Coronary artery (tissue), 2 donors: ENCODE measurements at places on chromosomes 7 and 10.

DNA sequence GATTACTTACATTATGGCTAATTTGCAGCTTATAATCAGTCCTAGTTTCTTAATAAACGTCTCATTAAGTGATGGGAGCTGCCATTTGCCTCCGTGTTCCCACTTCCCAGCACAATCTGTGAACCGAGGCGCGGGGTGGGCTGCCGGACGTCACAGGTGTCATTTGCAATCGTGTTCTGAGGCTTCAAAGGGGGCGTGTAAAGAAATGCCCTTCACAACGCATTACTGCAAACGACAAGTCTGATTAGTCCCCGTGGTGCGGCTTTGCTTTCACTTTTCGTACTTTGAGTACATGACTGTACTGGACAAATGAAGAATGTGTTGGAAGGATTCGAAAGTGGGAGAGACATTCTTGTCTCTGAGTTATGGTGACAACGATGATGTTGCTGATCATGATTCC is 614.2 kb upstream of the ADARB2 start:
- no peak for DNase-seq

DNA sequence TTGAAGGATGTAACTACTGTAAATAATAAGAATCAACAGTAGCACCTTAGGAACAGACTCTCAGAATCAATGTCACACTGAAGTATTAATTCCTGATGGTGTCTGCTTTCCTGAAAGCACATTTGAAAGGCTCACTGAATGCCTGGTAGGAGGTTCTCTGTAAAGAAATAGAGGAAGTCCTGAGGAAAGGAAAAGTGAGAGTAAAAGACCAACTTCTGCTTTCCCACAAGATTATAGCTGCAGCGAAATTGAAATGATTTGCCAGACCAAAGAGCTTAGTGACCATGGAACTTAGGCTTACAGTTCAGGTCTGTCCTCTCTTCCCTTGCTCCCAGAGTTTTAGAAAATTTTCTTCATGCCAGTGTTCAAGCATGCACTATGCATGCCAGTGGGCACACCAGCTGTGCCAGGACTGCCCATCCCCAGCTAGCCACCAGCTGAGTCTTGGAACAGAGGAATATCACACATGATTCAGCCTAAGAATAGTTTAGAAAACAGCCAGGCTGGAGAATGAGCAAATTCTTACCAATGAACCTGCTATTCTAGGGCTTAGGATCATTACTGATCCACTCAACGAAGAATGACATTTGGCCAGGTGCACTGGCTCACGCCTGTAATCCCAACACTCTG is 123.2 kb downstream of the HERPUD2 start:
- no peak for DNase-seq

DNA sequence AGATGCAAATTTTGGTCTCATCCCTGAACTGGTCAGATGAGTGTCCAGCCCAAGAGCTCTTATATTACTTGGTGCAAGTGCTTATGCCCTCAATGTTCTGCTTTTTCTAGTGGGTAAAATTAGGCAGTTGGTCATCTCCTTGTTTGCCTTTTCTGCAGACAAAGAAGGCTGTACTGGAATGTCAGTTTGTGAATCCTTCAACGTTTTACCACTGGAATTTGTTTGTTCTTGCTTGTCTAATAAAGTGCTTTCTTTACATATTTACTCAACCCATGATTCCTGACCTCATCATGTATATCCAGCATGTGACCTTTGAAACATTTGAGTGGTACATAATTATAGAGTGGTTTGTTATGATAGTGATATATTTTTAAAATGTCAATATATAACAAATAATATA is 232.2 kb upstream of the TEX47 start:
- no peak for DNase-seq

DNA sequence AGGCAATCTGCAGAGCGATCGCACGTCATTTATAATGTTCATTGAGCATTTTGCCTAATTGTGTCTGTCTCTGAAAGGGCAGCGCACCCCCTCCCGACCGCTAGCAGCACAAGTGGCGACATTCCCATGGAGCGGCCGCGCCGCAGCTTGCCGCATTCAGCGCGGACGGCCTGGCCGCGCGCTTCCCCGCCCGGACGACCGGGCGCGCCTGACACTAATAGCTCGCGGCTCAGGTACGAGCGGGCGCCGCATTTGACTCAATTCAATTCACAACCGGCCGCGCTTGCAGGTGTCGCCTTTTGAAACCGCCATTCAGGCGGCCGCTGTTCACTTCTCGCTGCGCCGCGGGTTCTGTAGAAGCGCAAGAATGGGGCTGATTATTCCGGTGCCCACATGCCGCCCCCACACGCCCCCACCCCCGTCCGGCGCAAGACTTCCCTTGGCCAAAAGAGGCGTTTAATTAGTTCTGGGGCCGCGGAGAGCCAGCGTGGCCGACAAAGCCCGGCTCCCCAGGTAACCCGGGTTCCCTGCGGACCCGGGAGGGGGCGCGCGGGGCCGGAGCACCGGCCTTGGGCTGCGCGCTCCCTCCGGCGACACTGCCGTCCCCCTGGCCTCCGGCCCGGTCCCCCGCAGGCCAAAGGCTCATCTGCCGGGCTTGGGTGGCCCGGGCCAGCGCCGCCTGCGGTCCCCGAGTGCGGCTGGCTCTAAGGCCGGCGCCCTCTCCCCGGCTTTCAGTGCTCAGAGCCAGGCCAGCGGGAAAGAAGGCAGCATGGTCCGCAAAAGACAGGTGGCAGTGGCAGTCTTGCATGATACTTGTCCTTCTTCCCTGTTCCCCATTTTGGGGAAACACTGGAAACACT is 18.7 kb upstream of the PTF1A start:
- no peak for DNase-seq

- no peak for DNase-seq
These were observed 59.5 kb downstream of the AGK start for GRCh38 chr7:141610671-141611070.

- DNase-seq = peak; percentile 52
These were observed 286.5 kb downstream of the GLRX3 start for GRCh38 chr10:130422366-130423324.

GRCh38 chr7:108395426-108395825 is 60.8 kb downstream of the NRCAM start:
- DNase-seq = no peak

- peak; percentile 67 for DNase-seq
These were observed 4.6 kb downstream of the TRPV6 start for GRCh38 chr7:142880876-142881505.

- DNase-seq = no peak
These were observed 46.2 kb downstream of the UNC5B start for GRCh38 chr10:71258446-71259145.

DNA sequence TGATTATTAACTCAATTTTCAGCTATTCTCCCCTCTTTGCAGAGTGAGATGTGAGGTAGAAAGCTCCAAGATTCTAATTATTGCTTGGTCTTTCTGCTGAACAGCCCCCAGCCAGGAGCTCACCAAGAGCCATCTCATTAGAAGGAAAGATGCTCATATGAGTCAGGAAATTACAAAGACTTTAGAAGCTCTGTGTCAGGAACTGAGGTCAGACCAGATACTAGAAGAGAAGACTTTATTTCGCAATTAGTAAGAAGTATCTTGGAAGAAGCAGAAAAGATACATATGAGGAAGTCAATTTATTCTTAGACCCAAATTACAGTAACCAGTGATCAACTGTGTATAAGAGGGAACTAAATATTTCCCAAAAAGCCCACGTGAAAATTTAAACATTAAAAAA is 626.9 kb downstream of the ZWINT start:
- no peak for DNase-seq

GRCh38 chr10:117968354-117969182 is 78.2 kb downstream of the RAB11FIP2 start:
- DNase-seq = no peak

DNA sequence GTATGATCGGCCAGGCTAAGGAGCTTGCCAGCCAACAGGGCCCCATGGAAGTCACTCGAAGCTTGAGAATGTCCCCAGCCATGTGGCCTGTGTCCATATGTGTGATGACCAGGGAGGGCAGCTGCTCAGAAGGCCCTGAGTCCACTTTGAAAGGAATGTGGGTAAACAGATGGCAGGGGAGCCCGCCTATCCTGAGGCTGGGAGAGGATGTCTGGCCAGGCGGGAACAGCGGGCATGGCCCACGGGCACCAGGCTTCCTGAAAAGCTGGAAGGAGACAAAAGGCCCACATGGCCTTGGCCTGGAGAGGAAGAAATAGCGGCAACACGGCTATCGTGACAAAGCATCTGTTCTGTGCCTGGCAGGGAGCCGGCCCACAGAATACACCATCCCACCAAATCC is 137.9 kb upstream of the PPIF start:
- DNase-seq = no peak

DNA sequence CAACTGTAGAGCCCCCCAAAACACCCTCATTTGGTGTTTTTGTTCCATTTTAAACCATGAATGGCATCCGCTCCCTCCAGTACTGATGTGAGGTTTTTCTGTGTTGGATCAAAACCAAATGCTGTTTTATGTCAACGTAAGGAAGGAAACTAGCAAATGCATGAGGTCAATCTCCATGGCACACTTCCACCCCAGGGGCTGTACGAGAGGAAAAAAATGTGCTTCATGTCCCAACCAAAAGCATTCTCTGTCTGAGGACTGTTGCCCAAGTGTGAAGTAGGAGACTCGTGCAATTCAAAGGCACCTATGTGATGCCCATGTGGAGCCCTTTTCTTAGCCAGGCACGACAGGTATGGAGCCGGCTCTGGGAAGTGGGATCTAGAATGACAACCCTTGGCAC is 180.3 kb upstream of the MKI67 start:
- DNase-seq = peak; percentile 35

- DNase-seq = no peak
These were observed 373.3 kb upstream of the MKI67 start for GRCh38 chr10:128499486-128499885.

- DNase-seq = no peak
These were observed 41.4 kb downstream of the MRC1 start for GRCh38 chr10:17850501-17850900.

DNA sequence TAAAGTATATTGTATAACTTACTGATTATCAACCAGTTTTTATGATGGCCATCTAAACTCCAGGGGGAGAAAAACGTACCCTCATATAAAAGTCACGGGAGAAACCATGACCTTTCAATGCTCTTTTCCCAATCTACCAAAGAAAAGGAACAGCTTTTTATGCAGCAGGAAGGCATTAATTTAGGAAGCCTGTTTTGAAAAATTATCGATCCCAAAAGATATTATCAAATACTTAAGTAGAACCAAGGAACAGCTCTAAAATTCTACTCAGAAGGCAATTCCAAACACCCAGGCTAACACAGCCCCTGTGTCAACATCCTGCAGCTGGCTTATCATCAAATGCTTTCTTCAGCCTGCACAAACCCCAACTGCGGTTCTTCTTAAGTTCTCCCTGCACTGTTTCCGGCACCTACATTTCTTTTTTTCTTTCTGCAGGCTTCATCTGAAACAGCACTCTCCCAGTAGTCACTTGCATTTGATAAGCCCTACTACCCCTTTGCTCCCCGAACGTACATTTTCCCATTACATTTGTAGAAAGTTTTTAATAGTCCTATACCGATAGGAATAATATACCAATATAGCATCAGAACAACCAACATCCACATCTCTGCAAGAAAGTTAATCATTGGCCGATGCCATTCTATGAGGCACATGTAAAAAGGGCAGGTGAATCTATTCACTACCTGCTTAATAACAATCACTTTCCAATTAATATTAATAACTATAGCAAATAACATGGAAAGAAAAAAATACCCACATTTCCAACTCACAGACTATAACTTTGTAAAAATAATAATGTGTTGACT is 47.9 kb downstream of the PIP4K2A start:
- DNase-seq = no peak

DNA sequence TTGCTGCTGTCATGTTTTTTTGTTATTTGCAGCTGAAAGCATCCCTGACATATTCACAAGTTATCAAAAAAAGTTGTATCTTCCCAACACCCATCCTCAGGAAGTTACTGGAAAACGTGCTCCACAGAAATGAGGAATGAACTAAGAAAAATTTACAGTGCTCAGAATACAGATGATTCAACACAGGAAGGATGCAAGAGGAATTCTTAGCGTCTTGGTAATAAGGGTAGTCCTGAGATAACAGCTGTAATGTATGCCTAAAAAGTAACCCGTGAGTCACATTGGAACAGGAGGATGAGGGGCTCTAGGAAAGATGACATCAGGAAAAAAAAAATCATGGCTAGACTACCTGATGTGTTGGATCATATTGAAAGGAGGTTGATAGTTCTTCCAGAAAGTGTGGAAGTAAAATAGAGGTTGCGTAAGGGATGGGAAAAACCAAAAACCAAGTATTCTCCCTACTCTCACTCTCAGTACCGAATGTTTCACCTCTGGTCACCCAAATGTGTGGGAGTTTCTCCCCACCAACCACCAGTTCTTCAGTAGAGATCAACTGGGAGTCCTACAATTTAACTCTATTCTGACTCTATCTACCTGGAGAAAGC is 3.9 kb downstream of the ADAM12 start:
- DNase-seq = no peak

DNA sequence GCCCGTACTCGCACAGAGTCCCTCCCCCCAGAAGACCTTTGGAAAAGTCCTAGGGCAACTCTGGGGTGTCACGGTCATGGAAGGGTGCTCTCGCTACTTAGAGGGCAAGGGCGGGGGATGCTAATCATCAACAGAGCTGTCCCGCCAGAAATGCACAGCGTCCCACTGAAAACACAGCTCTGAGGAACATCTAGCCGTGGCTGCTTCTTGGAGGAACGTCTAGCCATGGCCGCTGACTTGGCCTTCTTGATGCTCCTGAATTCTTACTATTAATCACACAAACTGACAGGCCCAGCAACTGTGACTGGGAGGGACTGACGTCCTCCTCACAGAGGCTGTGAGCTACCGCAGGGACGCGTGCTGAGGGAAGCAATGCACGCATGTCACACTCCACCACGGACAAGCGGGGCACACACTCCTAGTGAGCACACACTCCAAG is 1.7 kb downstream of the TUBGCP2 start:
- no peak for DNase-seq

DNA sequence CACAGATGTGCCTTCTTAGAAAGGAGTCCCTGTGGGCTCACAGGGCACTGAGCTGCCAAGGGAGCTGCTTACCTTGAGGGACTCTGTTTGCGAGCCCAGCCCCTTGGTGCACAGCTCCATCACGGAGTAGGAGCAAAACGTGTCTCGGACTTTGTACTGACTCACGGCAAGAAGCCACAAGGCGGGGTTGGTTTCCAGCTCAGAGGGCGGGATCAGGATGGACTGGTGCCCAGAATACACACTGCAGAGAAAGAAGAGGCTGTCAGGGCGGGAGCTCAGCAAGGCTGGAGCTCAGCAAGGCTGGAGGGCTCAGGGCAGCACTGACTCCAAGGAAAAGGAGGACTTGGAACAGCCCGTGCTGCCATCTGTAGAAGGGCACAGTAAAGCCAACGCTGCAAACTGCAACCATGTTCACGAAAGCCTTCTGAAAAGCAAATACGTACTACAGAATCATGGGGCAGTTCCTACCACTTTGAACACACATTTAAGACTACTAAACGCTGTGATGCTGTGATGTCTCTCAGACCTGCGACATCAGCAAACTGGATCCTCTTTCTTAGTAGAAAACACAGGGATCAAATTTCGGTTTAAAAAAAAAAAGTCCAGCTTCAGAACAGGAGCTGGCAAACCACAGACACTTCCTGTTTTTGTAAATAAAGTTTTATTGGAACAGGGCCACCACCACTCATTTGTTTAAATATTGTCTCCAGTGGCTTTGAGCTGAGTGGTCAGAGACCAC is 194.3 kb downstream of the ZMYND11 start:
- peak; percentile 93 for DNase-seq
